ENCODE measurements at places on chromosomes 7 and 10.

GRCh38 chr7:43768887-43769272 lies 10.4 kb downstream of the BLVRA start:
- DNase-seq, result no peak

DNA sequence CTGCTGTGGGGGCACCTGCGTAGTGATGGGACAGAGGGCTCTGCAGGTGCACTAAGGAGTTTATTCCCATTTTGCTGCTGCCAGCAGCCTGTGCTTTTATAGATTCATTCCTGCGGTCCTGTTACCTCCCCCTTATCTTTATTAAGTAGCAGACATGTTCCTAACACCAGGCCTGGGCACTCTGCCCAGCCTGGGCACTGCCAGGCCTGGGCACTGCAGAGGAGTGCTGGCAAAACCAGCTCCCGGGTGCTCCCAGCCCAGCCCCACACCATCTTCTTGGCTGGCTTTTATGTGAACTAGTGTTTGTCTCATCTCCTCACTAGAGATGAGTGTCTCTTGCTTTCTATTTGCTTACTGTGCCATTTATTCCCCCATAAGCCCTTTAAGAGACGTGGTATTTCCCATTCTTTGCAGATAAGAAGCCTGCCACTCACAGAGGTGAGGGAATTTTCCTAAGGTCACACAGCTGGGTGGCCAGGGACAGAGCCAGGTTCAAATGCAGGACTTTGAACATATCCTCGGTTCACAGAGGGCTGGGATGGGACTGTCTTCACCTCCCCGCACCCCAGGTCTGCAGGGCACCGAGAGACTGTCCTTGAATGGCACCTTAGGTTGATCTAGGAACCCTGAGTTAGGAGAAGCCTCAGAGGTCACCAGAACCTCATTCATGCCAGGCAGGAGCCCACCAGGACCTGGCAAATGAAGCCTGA lies 14.6 kb upstream of the DRGX start:
- DNase-seq, result no peak

GRCh38 chr7:124635416-124635815 lies 130.2 kb downstream of the GPR37 start:
- DNase-seq, result no peak

DNA sequence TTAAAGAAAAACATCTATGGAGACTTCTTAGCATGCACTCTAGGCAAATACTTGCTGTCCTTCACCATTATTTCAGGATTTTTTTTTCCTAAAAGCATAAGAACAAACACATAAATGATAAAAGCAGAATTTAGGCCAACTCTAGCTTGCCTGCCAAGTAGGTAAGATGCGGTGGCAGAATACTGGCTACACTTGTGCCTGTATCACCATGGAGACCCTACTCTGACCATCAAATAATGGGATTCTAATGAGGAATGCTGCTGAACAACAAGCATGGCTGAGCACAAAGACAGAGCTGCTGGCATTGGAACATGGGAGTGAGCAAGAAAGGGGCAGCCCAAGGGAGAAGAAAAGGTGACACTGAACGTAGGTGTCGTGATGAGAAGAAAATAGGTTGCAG lies 18.5 kb upstream of the TAS2R40 start:
- no peak for DNase-seq

- DNase-seq, result no peak
Measured at GRCh38 chr10:21689881-21690280, 155.8 kb downstream of the MLLT10 start.

- no peak for DNase-seq
Measured at GRCh38 chr10:6473901-6474370, 106.1 kb downstream of the PRKCQ start.

GRCh38 chr10:12482587-12482986 lies 133.2 kb downstream of the CAMK1D start:
- DNase-seq, result no peak

GRCh38 chr7:12493407-12493806 lies 77.1 kb upstream of the SCIN start:
- DNase-seq, result no peak

- DNase-seq, result no peak
Measured at GRCh38 chr10:126500866-126501265, 112.6 kb upstream of the ADAM12 start.

DNA sequence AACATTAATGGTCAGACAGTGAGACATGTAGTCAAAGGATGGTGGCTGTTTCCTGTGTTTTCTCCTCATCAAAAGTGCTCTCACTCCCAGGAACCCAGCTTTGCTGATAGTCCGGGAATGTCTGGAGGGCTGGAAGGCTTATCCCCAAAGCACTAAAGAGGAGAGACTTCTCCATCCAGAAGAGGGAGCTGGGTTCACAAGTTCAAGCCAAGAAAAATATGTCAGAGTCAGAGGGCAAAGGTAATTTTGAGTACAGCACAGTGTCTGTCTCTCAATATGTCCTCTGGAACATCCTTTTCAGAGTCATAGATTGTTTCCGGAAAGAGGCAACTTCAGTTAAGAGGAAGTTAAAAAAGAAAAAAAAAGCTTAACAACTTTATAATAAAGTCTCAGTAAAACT lies 281.5 kb upstream of the PHYHIPL start:
- no peak for DNase-seq

DNA sequence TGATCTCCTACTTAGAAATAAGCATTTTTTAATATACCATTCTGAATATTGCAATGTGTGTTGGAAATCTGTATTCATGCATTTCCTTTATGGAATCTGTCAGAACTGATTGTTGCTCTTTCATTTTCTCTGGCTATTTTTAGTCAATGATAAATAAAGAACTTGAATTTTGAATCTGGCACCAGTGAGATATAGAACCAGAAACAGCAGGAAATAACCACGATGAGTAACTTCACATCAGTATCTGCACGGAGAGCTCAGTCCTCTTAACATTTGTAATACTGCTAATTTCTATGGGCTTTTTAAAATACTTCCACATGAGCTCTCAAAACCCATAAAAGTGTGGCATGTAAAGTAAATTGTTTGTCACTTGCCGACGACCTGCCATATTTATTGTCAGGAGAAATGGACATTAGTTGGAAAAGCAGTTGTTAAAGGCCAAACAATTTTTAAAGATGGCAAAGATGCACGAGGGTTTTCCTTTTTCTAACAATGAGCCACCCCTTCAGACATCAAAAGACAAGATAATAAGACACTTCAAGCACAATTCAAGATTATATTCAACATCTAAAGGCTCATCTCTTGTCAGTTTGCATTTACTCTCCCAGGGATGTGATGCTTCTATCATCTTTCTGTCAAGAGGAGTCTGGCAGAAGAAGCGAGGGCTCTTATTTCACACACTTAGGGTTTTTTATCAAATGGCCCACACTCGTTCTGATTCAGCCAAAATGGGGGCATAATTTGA lies 118.3 kb downstream of the POU6F2 start:
- no peak for DNase-seq

Measured in activated T-cell treated with anti-CD3 and anti-CD28 coated beads for 24 hours (primary cell).